SIG-M5 (cell line): ENCODE measurements at places on chromosomes 7 and 10.

- DNase-seq = no peak
Observed at GRCh38 chr7:134669845-134670373, 23.3 kb downstream of the BPGM start.

- no peak for DNase-seq
Observed at GRCh38 chr10:1163204-1163660, 107.0 kb downstream of the WDR37 start.

GRCh38 chr7:73668103-73668885 lies 663 bp downstream of the VPS37D start:
- no peak for DNase-seq

DNA sequence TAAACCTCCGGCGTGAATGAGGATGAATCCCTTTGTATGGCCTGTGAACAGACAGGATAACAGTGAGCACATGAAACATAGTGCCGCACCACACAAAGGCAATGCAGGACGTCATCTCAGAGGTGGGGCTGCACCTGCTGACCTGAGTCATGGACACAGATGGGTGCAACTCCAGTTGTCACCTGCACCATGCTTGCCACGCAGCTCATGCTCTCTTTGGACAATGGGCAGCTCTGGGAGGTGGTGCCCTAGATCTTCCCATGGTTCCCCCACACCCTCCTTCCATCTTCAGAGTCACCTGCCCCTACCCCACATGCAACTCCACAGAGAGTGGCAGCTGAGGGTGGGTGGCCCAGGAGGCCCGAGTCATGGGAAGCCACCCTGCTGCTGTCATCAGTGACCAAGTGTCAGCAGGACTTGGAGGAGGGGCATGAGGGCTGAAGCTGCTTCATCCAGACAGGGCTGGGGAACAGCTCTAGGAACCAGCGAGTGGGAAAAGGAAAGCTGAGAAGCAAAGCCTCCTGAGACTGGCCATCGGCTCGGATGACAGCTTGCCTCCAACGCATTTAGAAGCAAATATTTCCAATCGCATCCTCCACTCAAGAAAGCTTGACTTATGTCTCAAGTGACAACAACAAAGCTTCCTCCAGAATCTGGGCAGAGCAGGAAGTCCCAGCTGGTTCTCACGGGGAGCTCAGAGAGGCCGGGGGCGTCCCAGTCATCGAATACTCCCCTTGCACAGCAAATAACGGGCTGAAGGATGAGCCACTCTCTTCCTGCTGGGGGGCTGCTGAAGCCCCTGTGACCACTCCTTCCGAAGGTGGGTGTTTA lies 27.1 kb downstream of the VIPR2 start:
- no peak for DNase-seq

DNA sequence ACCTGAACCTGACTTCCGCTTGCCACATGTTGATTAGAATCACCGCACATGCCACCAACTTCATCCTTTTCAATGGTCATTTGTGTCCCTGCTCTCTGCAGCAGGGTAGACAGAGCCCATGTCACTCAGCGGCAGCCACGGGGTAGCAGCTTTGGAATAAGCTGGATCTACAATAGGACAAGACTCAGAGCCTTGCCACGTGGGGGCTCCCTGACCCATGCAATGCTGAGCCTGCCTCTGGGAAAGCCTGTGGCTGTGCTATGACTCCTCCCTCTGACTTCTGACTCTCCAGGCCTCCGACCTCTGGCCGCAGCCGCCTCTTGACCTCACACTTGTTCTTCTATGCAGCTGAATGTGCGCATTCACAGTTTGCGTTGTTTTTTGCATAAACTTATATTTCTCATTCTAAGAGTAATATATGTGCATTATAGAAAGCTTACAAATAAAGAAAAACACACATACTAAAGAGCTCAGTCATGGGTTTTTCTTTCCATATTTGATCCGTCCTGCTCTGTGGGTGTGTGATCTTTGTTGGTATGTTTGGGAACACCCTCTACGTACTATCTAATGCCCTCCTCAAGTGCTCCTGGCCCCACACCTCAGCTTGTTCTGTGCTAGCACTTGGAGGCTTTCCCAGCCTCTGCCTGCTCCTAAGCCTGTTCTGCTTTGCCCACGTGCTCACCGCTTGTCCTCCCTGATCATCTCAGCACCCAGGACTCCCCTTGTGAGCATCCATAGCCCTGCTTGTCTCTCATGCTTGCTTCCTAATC lies 198.0 kb upstream of the MKI67 start:
- DNase-seq = no peak

DNA sequence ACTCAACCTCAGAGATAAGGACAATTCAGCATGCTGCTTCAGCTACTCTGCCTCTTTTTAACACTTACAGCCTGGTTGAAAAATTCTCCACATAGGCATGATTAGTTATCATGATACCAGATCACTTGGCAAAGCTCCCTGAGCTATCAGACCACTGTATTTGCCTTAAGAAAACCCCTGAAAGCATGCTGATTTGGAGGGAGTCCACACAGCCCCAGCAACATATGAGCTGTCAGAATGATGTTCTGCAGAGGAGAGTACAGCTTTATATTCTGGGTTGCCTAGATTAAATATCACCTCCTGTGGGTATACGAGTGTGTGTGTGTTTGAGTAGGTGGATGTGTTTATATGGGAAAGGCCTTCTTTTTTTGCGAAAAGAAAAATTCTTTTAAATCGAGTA lies 170.2 kb upstream of the CHRM2 start:
- no peak for DNase-seq

- no peak for DNase-seq
Observed at GRCh38 chr7:126450269-126450671, 802.5 kb downstream of the GRM8 start.

- DNase-seq = no peak
Observed at GRCh38 chr7:30674876-30675275, 7.4 kb downstream of the CRHR2 start.

DNA sequence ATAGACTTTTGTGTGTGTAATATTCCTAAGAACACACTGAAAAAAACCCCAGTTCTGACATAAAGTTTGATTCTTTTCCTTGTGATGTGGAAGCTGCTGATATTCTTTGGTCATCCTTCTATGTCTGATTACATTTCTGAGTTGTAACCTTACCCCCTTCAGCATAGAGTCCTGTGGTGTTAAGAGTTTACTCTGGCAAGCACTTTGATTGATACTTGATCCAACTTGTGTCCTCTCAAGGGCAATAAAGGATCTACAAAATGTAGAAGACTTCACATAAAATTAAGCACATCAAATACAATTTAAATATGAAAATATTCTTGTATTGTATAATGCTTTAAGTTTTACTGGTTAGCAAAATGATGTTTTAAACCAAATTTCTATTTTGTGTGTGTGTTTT lies 221.7 kb upstream of the DKK1 start:
- no peak for DNase-seq

- no peak for DNase-seq
Observed at GRCh38 chr7:11317766-11318165, 344.1 kb downstream of the PHF14 start.

DNA sequence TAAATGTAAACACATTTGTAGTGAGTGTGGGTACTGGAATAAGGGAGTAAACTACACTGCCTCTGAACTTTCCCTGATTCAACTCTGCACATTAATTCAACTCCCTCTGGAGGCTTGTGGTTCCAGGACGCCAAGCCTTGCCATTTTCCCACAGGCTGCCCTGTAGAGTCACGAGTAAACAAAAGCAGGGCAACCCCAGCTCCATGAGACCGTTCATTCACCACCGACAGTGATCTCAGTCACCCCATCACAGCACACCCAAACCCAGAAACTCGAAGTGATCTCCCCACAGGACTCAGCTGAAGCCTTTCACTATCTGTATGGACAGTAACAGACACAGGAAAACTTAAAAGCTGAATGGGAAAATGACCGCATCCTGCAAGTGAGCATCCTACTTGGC lies 218.8 kb upstream of the FRMD4A start:
- no peak for DNase-seq

DNA sequence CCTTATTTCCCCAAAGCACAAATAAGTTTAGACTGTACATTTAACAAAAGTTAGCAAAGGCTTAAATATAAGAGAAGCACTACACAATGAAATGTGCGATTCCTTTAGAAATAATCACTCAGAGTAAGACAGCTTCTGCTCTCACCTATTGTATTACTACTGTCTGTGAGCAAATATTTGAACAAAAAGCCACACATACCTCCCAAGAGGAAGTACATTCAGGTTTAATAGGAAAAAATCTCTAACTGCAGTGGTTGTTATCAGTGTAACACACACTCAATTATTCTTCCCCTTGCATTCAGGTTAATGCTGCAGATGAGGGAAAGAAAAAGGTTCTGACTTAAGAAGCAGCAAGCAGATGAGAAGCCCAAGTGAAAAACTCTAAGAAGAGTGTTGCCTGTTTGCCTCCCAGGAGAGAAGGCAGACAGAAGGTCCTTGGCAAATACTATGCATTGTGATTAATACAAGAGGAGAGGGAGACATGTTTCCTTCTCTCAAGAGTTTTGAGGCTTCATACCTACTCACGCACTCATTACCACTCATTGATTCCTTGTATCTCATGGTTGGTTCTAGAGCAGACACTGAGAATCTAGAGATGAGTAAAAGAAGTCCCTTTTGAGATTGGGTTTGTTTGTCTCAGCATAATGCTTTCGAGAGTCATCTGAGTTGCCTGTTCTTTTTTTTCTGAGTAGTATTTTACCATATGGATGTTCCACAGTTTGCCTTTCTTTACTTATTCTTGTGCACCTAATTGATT lies 13.6 kb downstream of the GIMAP4 start:
- no peak for DNase-seq

GRCh38 chr7:50656141-50656895 lies 91.1 kb upstream of the DDC start:
- DNase-seq = no peak
